NCI-H1105 (cell line): ENCODE measurements at places on chromosomes 5 and 9.

GRCh38 chr5:103562453-103563157 lies at the start of gene NUDT12:
TSS of gene NUDT12 (minus strand) at chr5:103562789. CDS start at chr5:103560248, 2,541 bp downstream.
- DNase-seq: peak; percentile 71

GRCh38 chr5:79936002-79936645 lies 54.9 kb downstream of the MTX3 start:
- DNase-seq: no peak

DNA sequence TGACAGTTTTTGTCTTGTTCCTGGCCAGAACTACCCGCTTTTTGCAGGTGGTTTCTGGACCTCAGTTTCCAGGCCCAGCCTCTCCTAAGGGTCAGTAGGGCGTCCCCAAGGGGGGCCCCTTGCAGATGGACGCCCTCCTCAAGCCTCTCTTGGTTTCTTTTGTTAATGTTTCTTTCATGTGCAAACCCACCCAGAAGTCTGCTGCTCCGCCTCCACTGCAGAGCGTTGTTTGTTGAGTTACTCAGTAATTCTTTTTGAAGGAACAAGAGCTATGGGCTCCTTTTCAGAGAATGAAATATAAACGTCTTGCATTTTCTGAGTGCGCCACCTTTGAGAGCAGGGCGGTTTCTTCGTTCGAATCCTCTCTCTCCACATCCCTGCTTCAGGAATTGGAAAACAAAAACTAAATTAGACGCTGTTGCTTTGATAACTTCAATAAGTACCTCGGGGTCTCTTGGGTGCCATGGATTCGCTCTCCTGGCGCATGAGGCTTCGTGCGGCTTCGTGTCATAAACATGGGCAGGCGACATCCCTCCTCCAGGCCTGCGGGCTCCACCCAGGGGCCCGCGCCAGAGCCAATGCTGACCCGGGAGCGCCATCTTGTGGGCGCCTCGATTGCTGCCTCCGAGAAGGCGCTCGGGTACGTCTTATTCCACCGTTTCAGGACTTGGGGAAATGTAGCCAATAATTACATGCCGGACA lies 38.3 kb upstream of the CKMT2 start:
- peak; percentile 44 for DNase-seq

GRCh38 chr5:68116868-68117411 lies 98.6 kb upstream of the PIK3R1 start:
- no peak for DNase-seq

- DNase-seq: no peak
Observed at GRCh38 chr5:93512799-93513198, 68.2 kb downstream of the NR2F1-AS1 start.

DNA sequence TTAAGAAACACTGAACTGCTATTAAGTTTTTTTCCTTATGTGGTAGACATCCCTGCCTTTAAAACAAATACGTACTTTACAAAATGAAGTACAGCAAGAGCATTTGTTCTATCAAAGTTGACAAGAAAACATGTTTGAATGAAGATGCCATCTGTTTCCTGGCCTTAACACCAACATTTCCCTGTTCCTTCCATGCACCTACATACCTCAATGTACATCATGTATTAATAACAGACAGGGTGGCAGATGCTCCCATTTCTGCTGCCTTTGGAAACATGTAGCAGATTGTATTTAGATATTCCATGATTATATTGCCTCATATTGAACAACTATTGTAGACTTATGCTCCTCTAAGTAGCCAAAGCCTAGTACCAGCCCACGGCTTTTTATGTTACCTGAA lies 104.4 kb downstream of the PJA2 start:
- DNase-seq: no peak

DNA sequence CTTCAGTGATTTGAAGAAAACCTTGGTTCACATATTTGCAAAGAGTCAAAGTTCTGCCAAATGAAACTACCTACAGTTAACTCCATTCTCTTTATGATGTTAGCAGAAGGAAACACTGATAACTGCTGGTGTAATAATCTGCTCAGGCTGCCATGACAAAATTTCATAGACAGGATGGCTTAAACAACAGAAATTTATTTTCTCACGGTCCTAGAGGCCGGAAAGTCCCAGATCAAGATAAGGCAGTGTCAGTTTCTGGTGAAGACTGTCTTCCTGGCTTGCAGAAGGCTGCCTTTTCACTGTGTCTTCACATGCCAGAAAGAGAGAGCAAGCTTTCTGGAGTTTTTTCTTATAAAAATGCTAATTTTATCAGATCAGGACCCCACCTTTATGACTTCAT lies 102.4 kb upstream of the PARP8 start:
- DNase-seq: no peak

- DNase-seq: peak; percentile 7
Observed at GRCh38 chr9:99265691-99266090, 43.6 kb downstream of the SEC61B start.

DNA sequence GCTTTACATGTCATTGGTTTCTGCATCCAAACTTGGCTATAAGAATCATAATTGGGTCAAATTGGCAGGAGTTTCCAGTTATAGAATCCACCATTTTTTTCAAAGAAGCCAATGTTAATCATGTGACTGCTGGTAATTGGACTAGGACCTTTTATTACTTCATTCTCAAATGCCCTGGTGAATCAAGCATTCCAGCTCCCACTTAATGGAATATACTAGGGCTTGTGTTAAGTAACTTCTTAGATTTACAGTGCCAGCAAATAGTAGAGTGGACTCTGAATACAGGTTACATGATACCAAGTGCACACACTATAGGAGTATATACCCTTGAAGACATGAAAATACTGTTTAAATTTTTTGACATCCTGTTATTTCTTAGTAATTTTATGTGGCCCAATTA lies 96.7 kb downstream of the NUDT12 start:
- DNase-seq: no peak

GRCh38 chr9:129596541-129597331 lies 24.2 kb downstream of the C9orf50 start:
- no peak for DNase-seq

- no peak for DNase-seq
Observed at GRCh38 chr5:14241141-14241540, 98.0 kb downstream of the TRIO start.

GRCh38 chr5:96344678-96345577 lies 88.1 kb downstream of the PCSK1 start:
- peak; percentile 38 for DNase-seq

DNA sequence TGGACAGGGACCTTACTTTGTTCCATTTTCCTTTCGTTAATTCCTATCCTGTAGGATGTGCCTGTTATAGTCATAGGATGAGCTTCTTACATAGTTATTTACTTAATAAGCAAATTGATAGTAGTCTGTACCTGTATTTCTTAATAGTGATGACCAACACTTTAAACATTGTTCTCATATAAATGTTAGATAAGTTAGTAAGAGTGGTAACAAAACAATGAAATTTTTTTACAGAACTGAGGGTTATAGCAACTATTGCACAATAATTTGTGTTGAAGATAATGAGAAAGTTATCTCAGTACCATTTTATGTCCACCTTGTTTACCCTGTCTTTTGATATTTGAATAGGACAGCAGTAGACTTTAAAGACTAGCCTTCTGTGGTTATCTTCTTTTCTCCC lies 162.9 kb upstream of the ELL2 start:
- no peak for DNase-seq

GRCh38 chr5:9869616-9870288 lies 239.6 kb upstream of the TAS2R1 start:
- no peak for DNase-seq

GRCh38 chr9:130347931-130348330 lies 82.4 kb downstream of the HMCN2 start:
- no peak for DNase-seq

- DNase-seq: no peak
Observed at GRCh38 chr9:78769690-78770089, 472.8 kb downstream of the PSAT1 start.

GRCh38 chr5:42387563-42387962 lies 35.7 kb upstream of the GHR start:
- DNase-seq: no peak

DNA sequence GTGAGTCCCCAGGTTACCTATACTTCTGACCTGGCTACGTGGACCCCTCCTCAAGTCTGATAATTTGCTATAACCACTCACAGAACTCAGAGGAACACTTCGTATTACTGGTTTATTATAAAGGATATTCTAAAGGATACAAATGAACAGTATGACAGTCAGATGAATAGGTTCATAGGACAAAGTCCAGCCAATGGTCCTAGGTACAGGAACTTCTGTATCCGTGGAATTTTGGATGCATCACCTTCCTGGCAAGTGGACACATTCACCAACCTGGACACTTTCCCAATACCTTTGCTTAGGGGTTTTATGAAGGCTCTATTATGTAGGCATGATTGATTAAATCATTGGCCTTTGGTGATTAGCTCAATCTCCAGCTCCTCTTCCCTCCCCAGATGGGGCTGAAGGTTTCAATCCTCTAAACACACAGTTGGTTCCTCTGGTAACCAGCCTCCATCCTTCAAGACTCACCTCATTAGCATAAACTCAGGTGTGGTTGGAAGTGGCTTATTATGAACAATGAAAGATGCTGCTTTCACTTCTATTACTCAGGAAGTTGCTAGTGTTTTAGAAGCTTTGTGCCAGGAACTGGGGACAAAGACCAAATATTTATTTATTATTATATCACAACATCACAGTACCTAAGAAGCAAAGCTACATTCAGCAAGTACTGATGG lies 149.6 kb upstream of the ELL2 start:
- DNase-seq: no peak

- DNase-seq: no peak
Observed at GRCh38 chr9:76453785-76454184, 5.2 kb upstream of the GCNT1 start.

GRCh38 chr5:1670351-1670750 lies 129.3 kb downstream of the MRPL36 start:
- no peak for DNase-seq

GRCh38 chr5:152527358-152528052 lies 122.4 kb upstream of the NMUR2 start:
- DNase-seq: no peak

DNA sequence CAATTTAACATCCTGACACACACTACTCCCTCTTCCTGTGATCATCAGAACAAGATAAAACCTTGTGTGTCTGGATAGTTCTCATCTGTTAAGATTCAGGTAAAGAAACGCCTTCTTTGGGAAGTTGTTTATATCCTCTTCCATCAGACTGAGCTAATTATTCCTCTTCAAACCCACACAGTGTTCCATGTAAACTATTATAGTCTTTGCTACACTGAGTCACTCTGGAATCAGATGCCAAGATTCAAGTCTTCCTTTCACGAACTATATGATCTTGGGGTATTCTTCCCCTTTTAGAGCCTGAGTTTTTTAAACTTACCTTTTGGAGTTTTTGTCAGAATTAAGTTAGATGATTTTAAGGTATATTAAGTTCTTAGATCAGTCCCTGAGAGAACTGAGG lies 2.0 kb downstream of the OR1J1 start:
- DNase-seq: no peak

GRCh38 chr5:67806654-67807438 lies 408.7 kb upstream of the PIK3R1 start:
- DNase-seq: no peak

- no peak for DNase-seq
Observed at GRCh38 chr5:100615362-100615761, 80.2 kb downstream of the FAM174A start.

GRCh38 chr9:114275246-114276004 lies 47.5 kb upstream of the ORM1 start:
- no peak for DNase-seq

GRCh38 chr5:78738693-78739300 lies 90.2 kb upstream of the LHFPL2 start:
- DNase-seq: no peak

DNA sequence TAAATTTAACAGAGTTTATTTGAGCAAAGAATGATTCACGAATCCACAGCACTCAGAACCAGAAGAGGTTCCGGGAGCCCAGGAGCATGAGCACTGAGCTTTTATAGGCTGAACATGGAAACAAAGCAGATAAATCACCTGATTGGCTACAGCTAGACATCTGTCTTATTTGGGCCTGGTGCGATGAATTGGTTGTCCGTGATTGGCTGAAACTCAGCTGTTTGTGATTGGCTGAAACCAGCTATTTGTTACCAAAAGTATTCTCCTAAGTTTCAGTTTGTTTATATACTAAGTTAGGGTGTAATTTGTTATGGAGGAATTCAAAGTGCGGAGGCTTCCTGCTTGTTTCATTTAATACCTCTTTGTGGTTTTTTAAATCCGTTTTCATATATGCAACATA lies 15.8 kb upstream of the LCP2 start:
- DNase-seq: no peak

DNA sequence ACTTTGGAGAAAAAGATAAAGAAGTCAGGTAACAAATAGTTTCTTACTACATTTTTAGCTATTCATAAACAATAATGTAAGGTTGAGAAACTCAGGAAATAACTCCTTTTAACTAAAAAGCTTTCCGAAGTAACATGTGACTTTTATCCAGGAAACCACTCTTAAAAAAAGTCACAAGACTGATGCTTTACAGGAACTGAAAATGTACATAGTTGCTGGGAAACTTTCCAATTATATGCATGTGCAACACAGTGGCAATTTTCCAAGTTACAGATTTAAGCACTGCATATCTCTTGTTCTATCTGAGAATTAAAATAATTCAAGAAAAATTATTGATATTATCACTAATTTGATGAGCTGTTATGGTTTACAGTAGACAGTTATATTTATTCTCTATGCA lies 105.2 kb downstream of the CDH10 start:
- peak; percentile 37 for DNase-seq

GRCh38 chr5:14676320-14676719 lies 11.8 kb downstream of the OTULIN start:
- DNase-seq: no peak

- no peak for DNase-seq
Observed at GRCh38 chr9:77587851-77588250, 60.3 kb downstream of the GNA14 start.
